SHP77 treated with DMSO at 0.1 percent for 48 hours (cell line): ENCODE measurements at places on chromosomes 7 and 10.

DNA sequence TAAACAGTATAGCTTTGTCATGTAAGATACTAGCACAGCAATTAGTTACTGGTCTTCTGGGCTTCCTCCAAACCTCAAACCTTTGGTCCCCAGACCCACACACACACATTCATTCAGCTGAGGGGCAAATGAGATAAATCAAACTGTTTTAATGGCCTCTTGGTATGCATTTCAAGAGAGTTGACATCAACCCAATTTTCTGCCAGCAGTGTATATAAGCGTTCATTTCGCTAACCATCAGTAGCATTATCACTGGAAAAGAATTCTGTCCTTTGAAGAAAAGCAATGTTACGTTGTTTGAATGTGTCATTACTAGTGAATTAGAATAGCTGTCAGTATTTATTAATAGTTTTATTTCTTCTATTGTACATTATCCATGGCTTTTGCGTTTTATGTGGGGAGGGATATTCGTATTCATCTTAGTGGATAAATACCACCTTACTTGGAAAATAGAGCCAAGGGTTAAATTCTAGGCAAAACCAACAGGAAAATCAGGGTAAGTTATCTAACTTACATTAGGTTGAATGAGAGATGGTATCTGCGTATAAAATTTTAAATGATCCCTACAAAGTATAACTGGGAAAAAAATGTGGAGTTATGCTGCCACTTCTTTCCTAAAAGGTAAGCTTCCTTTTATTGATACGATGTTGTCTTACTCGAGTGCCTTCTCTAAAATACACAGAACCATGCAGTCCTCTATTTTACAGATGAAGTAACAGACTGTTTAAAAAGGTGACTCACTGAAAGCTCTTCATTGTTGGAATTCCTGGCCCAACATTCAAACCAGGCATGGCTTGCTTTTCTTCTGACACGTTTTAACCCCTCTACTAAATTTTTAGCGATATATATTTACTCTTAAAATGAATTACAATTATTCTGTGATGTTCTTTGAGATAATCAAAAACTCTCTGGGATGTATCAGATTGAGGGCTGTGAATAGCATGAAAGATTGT is 2.0 kb upstream of the ZMYND11 start:
- DNase-seq: no peak

DNA sequence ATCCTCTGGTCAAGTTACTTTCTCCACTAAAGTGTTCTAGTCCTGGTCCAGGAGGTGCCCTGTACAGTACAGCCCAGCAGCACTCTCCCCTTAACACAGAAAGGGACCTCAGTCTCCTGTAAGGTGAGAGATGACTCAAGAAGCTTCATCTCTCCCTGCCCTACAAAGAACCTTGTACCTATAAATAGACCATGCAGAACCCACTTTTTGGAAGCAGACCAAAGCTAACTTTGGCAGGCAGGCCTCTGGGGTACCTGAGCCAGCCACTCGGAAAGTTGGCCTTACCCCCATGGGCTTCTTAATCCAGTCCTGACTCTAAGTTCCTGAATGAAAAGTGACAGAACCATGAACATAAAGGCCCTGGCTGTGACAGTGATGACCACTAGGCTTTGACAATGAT is 454.8 kb downstream of the KCNMA1 start:
- no peak for DNase-seq

- DNase-seq: peak; percentile 50
Observed at GRCh38 chr7:155798673-155799439, 13.4 kb downstream of the SHH start.

- no peak for DNase-seq
Observed at GRCh38 chr7:108382932-108383331, 73.3 kb downstream of the NRCAM start.

- no peak for DNase-seq
Observed at GRCh38 chr10:127534496-127534895, 14.6 kb upstream of the NPS start.

DNA sequence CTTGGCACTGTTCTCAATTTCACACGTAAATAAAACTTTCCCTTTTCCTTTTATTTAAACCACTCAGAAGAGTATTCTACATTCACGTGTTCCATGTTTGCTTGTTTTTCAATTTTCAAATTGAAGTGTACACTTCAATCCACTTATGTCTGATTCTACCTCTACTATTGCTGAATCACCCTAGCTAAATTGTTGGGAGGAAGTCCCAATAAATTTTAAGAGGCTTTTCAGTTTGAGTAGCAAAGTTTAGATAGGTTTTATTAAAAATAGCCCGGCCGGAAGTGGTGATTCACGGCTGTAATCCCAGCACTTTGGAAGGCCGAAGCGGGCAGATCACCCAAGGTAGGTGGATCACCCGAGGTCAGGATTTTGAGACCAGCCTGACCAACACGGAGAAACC is 1414.7 kb upstream of the CELF2 start:
- DNase-seq: no peak

GRCh38 chr10:60338002-60338564 is 51.6 kb downstream of the ANK3 start:
- DNase-seq: no peak

DNA sequence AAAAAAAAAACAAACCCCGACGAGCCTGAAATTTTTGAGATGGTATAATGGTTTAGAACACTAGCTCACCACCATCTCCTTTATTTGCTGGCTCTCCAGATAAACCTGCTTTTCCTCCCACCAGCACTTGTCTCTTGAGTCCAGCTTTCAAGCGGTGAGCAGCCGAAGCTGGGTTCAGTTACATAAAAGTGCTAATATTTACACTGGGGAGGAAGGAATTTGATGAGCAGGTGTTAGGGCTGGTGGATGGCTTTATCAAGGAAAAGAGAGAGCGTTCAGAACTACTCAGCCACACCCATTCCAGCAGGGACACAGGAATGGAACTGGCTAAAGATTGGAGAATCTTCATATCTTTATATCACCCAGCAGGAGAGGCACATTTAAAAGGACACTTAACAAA is 6.6 kb upstream of the CALML3 start:
- peak; percentile 64 for DNase-seq

GRCh38 chr7:75817116-75817515 is 3.5 kb upstream of the CCL24 start:
- no peak for DNase-seq

- DNase-seq: no peak
Observed at GRCh38 chr10:78251016-78251385, 217.3 kb downstream of the RPS24 start.
